H9 (cell line): ENCODE measurements at places on chromosomes 4 and X.

- no peaks in the 10 kb centered on the region for H3K4me1 ChIP-seq
- no peak for DNase-seq
- peaks cover 7% of the 10 kb centered on the region for H3K36me3 ChIP-seq
Measured at GRCh38 chr4:62087706-62088105, 887.6 kb downstream of the ADGRL3 start.

- H3K4me1 ChIP-seq = no peaks in the 10 kb centered on the region
- H3K4me3 ChIP-seq = no peak overlapping the region
- DNase-seq = no peak
- H3K27ac ChIP-seq = no peak overlapping the region
- H3K27me3 ChIP-seq = peaks cover 50% of the 10 kb centered on the region
Measured at GRCh38 chrX:132367984-132368383, 120.9 kb downstream of the MBNL3 start.

GRCh38 chr4:85901500-85901899, 426.6 kb downstream of the ARHGAP24 start:
- no peaks in the 10 kb centered on the region for H3K36me3 ChIP-seq
- no peaks in the 10 kb centered on the region for H3K27me3 ChIP-seq
- no peak overlapping the region for H3K27ac ChIP-seq
- no peak for DNase-seq
- H3K4me3 ChIP-seq = no peak overlapping the region
- no peaks in the 10 kb centered on the region for H3K4me1 ChIP-seq

DNA sequence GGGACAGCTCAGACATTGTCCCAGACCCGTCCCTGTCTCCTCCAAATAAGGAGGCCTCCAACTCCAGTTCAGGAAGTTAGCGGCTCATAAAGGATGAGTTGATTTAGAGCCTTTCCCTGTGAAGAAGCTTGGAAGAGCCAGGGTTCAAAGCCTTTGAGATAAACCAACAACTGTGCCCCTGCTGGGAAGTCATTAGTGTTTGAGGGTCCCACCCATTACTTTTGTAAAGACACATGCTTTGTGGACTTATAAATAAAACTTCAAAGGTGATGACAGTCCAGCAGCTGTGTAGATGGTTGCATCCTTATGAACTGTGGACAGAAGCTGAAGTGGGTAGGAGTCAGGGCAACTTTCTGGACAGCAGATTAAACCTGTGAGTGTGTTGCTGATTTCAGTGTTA, 86.0 kb upstream of the PGRMC2 start:
- no peaks in the 10 kb centered on the region for H3K4me1 ChIP-seq
- H3K36me3 ChIP-seq = peaks cover 33% of the 10 kb centered on the region
- H3K4me3 ChIP-seq = no peak overlapping the region
- no peak overlapping the region for H3K27ac ChIP-seq
